Astrocyte of the spinal cord (primary cell): ENCODE measurements at places on chromosomes 12 and 14.

GRCh38 chr12:38772437-38772836 lies 133.0 kb downstream of the CPNE8 start:
- no peak for DNase-seq

DNA sequence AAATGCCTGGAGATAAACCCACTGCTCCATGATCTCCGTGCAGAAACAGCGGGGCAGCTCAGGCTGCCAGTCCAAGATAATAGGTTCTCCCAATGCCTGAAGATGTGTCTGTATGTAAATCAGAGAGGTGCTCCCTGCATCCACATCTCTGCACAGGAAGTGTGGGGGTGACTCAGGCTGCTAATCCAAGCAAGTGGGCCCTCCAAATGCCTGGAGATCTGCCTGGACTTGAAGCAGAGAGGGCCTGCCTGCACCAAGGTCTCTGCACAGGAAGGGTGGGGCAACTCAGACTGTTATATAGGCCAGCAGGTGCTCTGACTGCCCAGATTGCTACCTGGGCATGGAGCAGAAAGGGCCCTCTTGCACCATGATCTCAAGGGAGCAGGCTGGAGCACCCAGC lies 504.7 kb downstream of the LRFN5 start:
- no peak for DNase-seq

DNA sequence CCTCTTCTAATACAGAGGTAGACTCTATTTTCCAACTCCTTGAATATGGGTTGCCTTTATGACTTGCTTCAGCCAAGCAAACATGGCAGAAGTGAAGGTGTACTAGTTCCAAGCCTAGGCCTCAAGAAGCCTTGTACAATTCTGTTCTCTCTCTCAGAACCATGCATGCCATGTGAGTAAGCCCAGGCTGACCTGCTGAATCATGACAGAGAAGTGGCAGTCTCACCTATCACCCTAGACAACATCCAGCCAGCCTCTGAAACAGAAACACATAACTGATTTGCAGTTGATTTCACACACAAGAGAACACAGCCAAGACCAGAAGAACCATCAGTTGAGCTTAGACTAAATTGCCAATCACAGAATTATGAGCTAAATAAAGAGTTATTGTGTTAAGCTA lies 157.2 kb downstream of the GARIN6 start:
- no peak for DNase-seq

DNA sequence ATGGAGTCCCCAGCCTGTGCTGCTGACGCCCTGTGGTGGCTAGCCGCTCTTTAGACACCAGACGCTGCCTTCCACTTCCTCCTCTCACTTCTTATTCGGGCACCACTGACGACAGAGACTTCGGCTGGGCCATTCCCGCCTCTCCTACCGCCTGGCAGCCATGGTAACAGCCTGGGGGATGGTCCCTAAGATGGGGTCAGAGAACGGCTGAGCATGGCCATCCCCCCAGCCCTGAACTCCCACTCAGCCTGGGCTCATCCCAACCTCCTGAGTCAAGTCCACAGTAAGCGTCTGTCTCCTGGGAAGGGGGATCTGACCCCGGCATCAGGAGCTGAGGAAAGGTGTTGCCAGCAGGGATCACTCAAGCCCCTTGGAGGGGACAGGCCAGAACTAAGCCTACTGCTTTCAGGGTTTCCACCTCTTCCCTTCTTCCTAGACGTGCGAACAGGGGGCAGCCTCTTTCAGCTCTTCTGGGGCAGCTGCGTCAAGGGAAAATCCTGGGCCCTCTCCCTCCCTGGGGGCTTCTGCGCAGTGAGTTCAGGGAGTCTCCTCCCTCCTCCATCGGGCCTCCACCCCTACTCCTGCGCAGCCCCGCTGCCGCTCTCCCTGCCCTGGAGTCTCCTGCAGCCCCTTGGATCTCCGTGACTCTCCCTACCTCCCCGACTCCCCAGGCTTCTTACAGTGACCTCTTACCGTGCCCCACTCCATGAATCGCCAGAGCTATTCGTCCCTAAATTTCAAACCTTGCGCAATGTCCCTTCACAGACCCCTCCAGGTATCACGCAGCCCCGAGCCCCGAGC lies 643 bp upstream of the TAMALIN start:
- no peak for DNase-seq

- DNase-seq: no peak
Measured at GRCh38 chr14:83171761-83172160, 1638.1 kb upstream of the SEL1L start.

DNA sequence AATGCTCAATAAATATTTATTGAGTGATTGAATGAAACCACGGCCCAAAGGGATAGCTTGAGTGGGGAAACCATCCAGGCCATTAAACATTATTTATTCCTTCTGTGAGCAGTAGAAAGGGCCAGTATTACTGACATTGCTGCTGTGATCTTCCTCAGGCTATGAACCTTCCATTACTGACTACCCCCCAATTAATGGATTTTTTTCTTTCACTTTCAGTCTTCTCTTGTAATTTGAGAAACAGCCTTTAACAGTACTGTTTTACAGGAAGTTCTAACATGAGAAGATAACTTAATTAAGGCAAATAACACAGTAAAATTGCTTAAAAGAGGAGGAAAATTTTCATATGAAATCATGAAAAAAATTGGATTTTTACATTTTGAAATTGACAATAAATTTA lies 629.5 kb downstream of the TRHDE start:
- no peak for DNase-seq

GRCh38 chr14:92582706-92583452 lies 69.3 kb downstream of the RIN3 start:
- no peak for DNase-seq

DNA sequence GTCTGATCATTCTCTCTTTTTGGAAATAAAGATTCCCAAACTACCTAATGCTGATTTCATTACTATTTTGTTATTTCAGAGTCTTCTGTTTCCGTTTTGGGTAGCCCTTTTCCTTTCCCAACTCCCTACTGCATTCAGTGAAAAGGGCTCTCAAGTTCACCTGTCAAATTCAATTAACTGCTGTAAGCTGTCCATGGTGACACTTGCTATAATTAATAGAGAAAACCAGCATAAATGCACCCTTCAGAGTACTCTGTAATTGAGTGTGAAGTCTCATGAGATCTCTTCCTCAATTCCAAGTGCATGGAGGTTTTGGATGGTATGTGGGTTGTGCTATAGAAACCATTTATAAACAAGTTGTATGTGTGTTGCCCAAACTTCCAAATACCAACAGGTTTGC lies 187.2 kb downstream of the RPL10L start:
- no peak for DNase-seq

DNA sequence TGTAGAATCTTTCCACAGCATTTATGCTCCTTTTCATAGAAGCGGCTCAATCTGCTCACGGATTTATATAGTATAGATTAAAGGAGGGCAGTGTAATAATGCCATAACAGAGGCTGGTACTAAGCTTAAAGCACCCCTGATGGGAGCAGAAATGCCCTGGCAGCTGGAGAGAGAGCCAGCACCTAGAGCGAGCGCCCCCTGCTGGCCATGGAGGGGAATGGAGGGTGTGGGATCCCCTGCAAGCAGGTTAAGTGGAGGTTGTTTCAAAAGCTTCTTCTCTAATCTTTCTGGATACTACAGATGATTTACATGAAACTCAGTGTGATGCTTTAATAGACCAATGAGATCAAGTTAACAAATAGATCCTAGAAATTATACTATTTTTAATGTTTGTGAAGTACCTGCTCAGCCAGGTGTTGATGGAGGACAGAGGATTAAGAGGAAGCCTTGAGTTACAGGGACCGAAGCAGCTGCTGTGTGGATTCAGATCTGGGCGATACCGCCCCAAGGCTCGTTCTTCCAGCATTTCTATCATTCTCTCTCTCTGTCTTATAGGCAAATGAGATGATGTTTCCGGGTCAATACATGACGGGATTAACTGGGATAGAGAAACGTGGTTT lies 1519.3 kb upstream of the TMEM132C start:
- peak; percentile 27 for DNase-seq

GRCh38 chr12:96514328-96514727 lies 25.0 kb downstream of the CFAP54 start:
- peak; percentile 25 for DNase-seq
